WTC11 (cell line): ENCODE measurements at places on chromosomes 13 and 19.

GRCh38 chr13:28574617-28575142 is 79.8 kb upstream of the FLT1 start:
- no peak for DNase-seq

GRCh38 chr19:50837300-50837699 is 3.9 kb upstream of the KLK15 start:
- no peak for DNase-seq

- no peak for DNase-seq
Observed at GRCh38 chr19:50531171-50531612, 17.5 kb upstream of the ASPDH start.

- no peak for DNase-seq
Observed at GRCh38 chr19:52258426-52258825, 11.0 kb upstream of the ZNF766 start.

GRCh38 chr13:32881074-32881776 is 135.0 kb upstream of the KL start:
- no peak for DNase-seq

DNA sequence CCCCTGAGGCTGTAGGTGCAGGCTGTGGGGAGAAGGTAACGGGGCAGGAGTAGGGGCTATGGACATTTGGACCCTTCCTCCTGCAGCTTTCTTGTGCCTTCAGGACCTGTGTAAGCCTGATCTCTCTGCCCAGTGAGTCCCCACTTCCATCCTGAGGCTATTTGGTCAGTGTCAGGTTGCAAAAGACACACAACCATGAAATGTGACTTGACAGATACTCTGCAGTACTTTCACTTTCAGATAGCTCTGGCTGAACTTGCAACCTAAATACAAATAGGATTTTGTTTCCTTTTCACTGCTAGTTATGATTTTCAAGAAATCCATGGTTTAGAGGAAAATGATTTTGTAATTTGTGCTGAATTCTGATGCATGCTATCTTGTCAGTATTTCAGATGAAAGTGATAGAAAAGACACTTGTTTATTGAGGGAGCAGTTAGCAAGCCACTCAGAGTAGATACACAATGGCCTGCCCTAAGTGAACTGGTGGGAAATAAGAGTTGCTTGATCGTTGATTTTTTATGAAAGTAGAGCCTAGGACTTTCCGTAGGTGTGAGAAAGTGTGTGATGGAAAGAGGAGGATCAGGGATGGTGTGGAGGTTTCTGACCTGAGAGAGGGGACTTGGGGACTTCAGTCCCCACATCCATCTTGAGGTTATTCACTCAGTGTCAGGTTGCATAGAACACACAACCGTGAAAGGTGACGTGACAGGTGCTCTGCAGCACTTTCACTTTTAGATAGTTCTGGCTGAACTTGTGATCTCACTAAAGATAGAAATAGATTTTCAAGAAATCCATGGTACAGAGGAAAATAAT is 18.1 kb upstream of the EID2 start:
- DNase-seq: no peak

DNA sequence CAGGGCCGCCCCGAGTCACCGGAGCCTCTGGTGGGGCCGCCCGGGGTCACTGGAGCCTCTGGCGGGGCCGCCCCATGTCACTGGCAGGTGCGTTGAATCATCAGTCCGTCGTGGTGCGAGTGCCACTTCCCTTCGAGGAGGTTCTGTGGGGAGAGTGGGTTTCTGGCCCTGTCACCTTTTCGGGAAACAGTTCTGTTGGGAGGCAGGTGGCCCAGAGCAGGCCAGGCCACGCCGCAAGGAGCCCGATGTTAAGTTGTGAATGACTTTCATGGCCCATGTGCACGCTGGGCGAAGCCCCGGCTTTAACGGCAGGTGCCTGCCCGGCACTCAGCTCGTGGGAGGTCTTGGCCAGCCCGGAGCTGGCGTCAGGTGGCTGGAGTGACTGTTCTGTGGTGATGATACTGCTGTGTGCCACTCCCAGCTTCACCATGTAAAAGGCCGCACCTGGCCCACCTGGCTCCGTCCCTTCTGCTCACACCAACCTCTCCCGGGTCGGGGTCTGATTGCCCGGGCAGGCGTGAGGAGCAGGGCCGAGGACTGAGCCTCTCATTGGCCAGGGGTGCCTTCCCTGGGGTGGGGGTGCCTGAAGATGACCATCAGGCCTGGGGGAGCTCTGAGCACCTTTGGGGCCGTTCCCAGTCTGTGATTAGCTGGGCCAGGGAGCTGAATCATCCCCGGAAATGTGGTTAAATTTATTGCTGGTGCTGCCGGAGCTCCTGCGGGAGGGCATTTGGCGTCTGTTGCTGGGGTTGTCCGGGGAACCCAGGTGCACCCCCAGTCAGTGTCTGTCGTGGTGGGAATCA is 29.2 kb downstream of the CSNK1G2 start:
- no peak for DNase-seq

GRCh38 chr19:45154064-45154827 is 6.5 kb downstream of the NKPD1 start:
- DNase-seq: no peak

DNA sequence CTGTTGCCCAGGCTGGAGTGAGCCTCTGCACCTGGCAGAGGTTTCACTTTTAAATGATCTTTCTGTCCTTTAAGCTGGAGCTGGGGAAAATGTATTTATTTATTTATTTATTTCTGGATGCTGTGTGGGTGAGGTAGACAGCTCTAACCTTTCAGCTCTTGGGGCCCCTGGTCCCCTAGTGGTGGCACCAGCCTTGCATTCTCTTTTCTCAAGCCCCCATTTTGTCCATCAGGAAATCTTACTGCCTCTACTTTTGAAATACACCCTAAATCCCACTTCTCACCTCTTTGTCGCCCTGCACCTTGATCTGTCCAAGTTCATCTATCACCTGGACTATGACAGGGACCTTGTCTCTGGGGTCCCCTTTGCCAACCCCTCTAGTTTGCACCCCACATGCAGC is 2.1 kb upstream of the B9D2 start:
- no peak for DNase-seq

- DNase-seq: no peak
Observed at GRCh38 chr19:15412832-15413231, 6.0 kb downstream of the AKAP8L start.

DNA sequence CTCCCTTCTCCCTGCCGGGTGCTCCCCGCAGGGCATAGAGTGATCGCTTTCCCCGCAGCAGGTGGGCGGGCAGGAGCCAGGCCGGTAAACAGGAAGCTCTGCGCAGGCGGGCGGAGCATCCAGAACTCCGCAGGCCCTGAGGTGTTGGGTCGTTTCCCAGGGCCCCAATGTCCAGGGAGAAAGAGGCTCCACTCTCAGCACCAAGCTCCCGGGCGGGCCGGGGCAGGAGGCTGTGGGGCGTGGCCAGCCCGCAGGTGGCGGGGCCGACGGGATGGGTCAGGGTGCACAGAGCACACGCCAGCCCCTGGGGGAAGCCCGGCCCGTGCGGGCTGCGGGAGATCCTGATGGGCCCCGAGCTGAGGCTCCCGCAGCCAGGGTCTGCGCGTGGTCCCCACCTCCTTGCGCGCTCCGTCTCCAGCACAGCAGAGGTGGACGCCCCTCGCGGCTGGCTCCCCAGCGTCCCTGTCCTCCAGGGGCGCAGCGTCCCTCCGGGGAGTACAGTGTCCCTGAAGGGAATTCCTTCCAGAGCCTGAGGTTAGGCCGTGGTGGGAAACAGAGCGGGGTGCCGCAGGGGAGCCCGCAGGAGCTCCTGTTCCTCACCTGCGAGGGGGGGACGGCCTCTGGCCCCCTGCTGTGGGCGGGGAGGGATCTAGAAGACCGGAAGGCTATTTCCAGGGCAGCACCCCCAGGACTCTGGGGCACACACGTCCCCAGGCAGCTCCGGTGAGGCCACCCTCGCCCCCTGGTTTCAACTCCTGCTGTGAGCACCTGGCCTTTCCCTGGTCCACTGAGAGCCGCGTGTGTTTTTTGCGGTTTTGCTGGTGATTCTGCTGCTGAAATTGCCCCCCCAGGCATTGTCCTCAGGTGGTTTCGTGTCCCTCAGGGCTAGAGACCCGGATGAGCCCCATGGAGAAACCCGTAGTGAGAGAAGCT is 12.2 kb downstream of the PIP5K1C start:
- DNase-seq: peak; percentile 65

- DNase-seq: no peak
Observed at GRCh38 chr13:113267642-113268405, 29.2 kb upstream of the LAMP1 start.

- DNase-seq: no peak
Observed at GRCh38 chr13:85313761-85314503, 485.3 kb downstream of the SLITRK6 start.

DNA sequence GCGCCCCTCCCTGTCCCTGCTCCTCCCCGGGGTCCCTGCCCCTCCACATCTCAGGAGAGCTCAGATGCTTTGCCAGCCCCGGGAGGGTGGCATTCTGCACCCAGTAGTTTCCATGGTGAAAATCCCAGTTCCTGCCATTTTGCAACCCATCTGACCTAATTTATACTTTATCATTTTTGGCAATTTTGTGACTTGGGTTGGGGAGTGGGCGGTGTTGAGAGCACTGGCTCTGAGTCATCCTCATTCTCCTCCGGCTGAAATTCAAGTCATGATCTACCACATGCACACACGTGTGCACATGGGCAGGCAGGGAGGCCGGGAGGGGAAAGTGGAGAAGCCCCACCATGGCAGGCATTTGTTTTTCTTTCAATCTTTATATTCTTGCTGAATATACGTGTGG is 208.6 kb downstream of the URI1 start:
- no peak for DNase-seq

DNA sequence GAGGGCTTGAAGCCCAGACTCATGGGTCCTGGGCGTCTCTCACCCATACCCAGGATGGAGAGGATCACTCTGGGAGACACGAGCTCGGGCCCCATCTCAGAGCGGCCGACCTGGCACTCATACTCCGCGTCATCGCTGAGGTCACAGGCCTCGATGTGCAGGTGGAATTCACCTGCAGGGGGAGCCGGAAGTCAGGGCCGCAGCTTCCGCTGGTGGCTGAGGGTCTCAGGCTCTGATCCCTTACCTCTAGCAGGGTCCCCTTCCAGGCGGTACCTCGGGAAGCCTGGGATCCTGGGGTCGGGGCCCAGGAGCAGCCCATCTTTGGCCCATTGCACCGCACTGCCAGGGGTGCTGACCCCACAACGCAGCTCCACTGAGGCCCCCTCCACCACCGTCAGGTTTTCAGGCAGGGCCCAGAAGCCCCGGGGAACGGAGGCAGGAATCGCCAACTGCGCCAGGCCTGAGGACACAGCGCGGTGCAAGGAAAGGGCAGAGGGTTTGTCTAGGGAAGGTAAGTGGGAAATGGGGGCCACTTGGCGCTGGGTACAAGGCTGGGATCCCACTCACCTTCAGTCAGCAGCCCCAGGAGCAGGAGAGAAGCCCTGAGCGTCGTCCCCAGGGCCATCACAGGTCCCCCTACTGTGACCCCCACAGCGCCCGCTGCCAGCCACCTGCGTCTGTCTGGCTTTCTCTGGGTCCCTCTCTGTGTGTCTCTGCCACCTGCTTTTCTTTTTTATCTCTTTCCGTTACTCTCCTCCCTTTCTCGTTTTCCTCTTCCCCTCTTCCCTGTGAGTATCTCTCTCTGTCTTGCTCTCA is 883 bp downstream of the NPHS1 start:
- DNase-seq: peak; percentile 84

GRCh38 chr19:21082011-21082975 is at the start of gene ZNF714:
Gene ZNF714 (plus strand): TSS chr19:21082203. CDS start chr19:21098269, 16,066 bp downstream.
- DNase-seq: peak; percentile 92

GRCh38 chr13:46996316-46997030 is 99.6 kb upstream of the HTR2A start:
- no peak for DNase-seq

DNA sequence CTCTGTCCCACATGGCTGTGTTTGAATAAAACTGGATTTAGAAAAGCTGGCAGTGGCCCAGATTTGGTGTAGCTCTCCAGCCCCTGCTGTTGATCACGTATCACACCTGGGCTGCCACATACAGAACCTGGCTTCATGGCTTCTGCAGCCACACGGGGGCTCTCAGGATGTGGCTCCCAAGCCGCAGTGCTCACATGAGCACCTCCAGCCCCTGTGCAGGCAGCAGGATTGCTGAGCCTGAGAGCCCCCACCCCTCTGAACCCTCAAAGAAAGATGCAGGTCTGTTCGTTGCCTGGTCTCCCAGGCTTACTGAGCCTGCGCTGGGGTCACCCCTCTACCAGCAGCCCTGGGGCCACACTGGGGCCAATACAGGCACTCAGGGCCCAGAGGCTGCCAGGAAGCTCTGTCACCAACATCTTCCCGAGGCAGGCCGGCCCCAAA is 2.7 kb downstream of the PLEKHF1 start:
- no peak for DNase-seq

DNA sequence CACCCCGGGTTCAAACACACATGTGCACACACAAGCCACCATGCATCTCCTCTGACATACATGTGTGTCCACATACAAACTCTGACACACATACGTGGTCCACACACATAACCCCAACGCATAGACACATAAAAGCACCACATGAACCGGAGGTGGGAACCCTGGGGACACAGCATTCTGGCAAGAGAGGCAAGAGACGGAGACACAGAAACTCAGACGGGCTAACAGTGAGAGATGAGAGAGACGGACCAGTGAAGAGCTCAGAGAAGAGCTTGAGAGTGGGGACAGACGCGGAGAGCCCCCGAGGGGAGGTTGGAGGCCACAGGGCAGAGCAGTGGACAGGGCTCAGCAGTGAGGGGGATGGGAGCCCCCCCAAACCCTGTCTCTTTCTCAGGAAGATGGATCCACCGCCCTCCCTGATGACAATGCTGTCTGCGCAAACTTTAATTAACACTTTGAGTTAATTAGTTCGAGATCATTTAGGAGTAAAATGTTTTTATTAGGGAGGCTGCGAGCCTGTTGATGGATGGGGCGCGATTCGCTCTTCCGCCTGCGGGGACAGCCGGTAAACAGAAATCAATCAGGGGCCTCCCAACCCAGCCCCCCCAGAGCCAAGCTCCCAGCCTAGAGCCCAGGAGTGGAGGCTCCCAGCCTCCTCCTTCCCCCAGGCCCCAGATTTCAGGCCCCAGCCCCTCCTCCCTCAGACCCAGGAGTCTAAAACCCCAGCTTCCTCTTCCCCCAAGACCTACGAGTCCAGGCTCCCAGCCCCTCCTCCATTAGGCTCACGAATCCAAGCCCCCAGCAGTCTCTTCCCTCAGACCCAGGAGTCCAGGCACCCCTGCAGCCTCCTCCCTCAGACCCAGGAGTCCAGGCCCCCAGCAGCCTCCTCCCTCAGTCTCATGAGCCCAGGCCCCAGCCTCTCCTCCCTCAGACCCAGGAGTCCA is 9.5 kb upstream of the ERFL start:
- DNase-seq: no peak

GRCh38 chr19:15551293-15552004 is 43.1 kb downstream of the CYP4F22 start:
- DNase-seq: peak; percentile 95

- no peak for DNase-seq
Observed at GRCh38 chr19:6602729-6603114, 11.8 kb upstream of the CD70 start.

DNA sequence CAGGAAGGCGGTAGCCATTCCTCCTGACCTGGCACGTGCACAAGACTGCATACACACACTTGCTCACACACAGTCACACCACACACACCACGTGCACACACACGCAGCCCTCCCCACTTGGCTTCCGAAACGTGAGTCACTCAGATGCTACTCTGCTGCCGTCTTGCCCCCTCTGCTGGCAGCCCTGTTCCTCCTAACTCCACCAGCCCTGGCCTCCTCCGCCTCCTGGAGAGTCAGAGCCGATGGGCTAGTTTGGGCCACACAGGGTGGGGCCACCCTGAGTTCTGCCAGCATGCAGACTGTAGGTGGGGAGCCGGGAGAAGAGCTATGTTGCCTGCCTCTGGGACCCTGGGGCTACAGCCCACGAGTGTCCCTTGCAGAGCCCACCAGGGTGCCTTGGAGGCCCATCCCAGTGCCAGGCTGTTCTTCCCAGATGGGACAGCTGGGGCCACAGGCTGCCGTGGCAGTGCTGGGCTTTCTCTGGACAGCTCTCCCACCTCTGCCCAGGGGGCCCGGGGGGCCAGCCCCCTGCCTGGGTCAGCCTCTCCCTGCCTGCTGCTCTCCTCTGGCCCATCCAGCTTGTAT is 12.1 kb downstream of the PIN1 start:
- peak; percentile 72 for DNase-seq
